ENCODE measurements at places on chromosomes 13 and 19.

DNA sequence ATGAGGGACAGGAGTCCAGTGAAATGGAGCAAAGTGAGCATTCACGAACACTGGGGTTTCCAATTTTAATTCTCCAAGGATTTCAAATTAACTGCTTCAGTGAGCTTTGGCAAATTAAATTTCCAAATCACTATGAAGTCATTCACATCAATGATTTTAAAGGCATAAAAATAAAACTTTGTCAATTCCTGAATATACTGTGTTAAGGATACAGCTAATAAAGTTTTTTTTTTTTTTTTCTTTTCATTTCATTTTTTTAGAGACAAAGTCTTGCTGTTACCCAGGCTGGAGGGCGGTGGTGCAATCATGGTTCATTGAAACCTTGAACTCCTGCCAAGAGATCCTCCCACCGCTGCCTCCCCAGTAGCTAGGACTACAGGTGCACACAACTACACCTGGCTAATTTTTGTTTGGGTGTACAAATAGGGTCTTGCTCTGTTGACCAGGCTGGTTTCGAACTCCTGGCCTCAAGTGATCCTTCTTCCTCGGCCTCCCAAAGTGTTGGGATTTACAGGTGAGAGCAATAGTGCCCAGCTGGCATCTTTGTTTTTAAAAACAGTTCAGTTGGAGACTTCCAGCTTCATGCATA lies 21.9 kb downstream of the RBM26 start:
- DNase-seq: no peak

- DNase-seq: no peak
Observed at GRCh38 chr19:48830088-48830487, 6.2 kb downstream of the HSD17B14 start.

- no peak for DNase-seq
Observed at GRCh38 chr19:14632286-14632685, 42.4 kb downstream of the ADGRE3 start.

DNA sequence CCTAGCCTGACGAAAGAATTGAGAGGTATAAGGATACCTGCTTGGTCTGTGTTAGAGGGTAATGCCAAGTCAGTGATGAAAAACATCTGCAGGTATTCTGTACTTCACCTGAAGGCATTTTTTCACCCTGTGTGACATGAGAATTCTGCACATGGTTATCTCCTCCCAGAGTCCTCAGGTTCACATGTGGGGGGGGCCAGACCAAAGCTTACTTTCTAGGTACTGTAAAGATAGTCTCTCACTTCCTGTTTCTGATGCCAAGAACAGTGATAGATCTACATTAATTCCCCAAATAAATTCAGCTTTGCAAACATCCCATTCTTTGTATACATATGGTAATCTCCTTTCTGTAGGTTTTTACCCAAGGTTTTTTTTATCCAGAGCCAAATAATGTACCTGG lies 53.4 kb downstream of the GPC6 start:
- DNase-seq: no peak

DNA sequence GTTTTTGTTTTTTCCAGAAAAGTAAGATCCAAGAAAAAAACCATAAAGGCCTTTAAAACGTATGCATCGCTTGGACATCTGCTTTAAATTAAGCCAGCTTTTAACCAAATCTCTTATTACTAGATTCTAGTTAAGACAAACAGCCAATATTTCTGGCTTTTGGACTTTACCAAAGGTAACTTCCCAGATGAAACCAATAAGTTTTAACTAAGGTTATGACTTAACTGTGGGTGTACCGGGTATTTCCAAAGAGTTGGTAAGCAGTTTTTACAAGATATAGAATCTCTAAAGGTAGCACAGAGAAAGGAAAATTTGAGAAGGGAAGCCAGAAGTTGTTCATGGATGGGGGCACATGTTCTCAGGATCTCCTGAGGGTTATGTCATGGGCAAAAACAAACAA lies 34.0 kb downstream of the CEACAM1 start:
- no peak for DNase-seq

DNA sequence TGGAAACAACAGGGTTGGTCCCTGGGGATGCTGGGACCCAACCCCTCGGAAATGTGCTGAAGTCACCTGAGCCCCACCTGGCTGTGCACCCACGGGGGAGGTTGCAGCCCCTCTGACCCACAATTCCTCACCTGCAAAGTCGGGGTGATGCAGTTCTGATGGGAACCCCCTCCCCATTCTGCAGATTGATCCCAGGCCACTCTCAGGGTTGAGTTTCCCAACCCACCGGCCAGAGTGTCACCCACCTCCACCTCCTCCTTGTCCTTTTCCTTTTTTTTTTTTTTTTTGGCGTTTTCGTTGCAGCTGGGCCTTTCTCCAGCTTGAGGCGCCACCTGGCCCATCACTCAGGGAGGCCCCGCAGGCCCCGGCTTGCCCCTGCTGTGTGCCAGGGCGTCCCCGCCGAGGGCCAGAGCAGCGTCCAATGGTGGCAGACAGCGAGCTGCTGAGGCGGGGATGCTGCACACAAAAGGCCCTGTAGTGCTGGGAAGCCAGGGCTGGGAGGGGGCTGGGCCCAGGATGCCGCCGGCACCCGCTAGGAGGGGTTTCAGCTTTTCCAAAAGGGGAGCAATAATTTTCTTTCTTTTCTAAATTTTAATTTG lies 4.6 kb downstream of the PIK3R2 start:
- DNase-seq: no peak

- DNase-seq: no peak
Observed at GRCh38 chr13:45206340-45206739, 5.5 kb upstream of the KCTD4 start.

- DNase-seq: no peak
Observed at GRCh38 chr13:96200810-96201209, 110.9 kb downstream of the HS6ST3 start.

- no peak for DNase-seq
Observed at GRCh38 chr13:21075379-21076249, 14.2 kb upstream of the LATS2 start.

DNA sequence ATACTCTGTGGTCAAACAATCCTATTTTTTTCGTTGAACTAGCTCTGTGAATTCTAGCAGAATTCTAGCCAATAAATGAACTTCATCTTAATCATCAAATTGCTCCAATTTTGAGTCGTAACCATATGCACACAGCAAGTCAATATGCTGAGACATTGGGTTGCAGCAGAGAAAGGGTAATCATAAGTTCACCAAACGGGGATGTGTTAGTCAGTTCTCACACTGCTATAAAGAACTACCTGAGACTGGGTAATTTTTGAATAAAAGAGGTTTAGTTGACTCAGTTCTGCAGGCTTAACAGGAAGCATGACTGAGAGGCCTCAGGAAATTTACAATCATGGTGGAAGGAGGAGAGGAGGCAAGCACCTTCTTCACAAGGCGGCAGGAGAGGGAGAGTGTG lies 67.7 kb upstream of the ABCC4 start:
- DNase-seq: no peak

GRCh38 chr13:114067381-114067885 lies 65.0 kb downstream of the RASA3 start:
- DNase-seq: no peak
